Esophagus squamous epithelium (tissue), 5 donors: ENCODE measurements at places on chromosomes 4 and X.

- DNase-seq, result no peak
- H3K27ac ChIP-seq, result no peak overlapping the region
- no peaks in the 10 kb centered on the region for H3K36me3 ChIP-seq
- H3K27me3 ChIP-seq, result no peaks in the 10 kb centered on the region
- no peaks in the 10 kb centered on the region for H3K4me1 ChIP-seq
Measured at GRCh38 chr4:46839128-46839527, 69.9 kb downstream of the COX7B2 start.

DNA sequence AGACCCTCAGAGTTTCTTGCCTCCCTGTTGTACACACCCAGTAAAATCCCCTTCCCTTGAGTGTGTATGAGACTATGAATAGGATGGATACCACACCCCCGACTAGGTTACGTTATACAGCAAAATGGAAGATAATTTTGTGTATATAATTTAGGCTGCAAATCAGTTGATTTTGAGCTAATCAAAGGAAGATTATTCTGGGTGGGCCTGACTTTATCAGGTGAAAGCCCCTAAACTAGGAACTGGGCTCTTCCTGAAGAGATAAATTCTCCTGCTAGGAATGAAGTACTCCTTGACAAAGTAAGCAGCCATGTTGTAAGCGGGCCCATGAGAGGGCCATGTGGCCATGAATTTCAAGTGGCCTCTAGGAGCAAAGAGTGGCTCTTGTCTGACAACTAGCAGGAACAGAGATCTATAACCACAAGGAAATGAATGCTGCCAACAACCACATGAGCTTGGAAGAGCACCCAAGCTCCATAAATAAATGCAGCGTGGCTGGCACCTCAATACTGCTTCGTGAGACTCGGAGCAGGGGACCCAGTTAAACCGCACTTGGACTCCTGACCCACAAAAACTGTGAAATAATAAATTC is 646.4 kb downstream of the IL1RAPL1 start:
- H3K4me1 ChIP-seq, result no peaks in the 10 kb centered on the region
- no peak overlapping the region for H3K4me3 ChIP-seq
- H3K27me3 ChIP-seq, result no peaks in the 10 kb centered on the region
- no peaks in the 10 kb centered on the region for H3K36me3 ChIP-seq
- no peak for DNase-seq

DNA sequence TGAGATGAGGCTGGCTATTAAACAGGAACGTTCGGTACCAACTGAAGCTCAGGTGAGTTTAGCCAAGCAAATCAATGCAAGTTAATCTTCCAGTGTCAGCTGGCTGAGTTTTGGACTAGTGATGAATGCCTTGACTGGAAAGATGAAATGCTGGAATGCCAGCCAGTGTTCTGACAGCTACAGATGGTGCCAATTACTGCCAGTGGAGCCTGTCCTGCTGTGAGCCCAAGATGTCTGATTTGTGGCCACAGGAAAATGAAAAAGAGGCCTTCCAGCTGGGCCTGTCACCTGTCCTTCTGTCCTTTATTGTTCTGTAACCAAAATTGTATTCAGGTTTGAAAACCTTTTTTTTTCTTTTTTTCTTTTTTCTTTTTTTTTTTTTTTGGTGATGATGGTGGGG is 223.1 kb downstream of the AFF2 start:
- no peak overlapping the region for H3K4me3 ChIP-seq
- H3K36me3 ChIP-seq, result no peaks in the 10 kb centered on the region
- H3K27me3 ChIP-seq, result no peaks in the 10 kb centered on the region
- no peak overlapping the region for H3K27ac ChIP-seq
- DNase-seq, result no peak

DNA sequence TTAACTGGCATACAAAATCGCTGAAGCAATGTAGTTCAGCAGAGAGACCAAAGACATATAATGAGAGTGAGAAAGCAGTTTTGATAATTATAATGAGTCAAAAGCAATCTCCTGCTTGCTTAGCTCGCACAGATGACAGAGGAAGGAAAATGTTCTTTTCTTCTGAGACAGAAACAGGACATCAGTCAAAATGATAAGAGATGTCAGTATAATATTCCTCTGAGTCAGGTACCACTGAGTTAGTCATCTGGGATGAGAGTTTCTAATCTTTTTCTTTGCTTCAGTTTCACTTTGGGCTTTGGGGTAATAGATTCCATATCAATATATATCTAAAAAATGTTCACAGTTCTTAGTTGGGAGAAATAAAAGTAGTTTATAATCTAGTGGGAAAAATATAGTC is 387.2 kb downstream of the PCDH7 start:
- DNase-seq, result no peak
- H3K27me3 ChIP-seq, result no peaks in the 10 kb centered on the region
- no peak overlapping the region for H3K4me3 ChIP-seq
- no peak overlapping the region for H3K27ac ChIP-seq
- H3K36me3 ChIP-seq, result no peaks in the 10 kb centered on the region

DNA sequence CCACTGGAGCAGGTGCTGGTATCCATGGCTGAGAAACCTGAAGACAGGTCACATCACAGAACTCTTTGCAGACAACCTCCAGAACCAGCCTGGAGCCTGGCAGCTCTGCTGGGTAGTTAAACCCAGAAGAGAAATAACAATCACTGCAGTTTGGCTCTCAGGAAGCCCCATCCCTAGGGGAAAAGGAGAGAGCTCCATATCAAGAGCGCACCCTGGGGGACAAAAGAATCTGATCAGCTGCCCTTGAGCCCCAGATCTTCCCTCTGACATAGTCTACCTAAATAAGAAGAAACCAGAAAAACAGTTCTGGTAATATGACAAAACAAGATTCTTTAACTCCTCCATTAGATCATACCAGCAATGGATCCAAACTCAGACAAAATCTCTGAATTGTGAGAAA is 823.2 kb upstream of the FRG1 start:
- H3K4me3 ChIP-seq, result no peak overlapping the region
- H3K36me3 ChIP-seq, result no peaks in the 10 kb centered on the region
- DNase-seq, result no peak
- H3K4me1 ChIP-seq, result no peaks in the 10 kb centered on the region

- no peak for DNase-seq
- peaks cover 5% of the 10 kb centered on the region for H3K27me3 ChIP-seq
- no peaks in the 10 kb centered on the region for H3K4me1 ChIP-seq
- no peak overlapping the region for H3K27ac ChIP-seq
- no peaks in the 10 kb centered on the region for H3K36me3 ChIP-seq
- no peak overlapping the region for H3K4me3 ChIP-seq
Measured at GRCh38 chrX:134741746-134742145, 83.5 kb upstream of the PLAC1 start.

DNA sequence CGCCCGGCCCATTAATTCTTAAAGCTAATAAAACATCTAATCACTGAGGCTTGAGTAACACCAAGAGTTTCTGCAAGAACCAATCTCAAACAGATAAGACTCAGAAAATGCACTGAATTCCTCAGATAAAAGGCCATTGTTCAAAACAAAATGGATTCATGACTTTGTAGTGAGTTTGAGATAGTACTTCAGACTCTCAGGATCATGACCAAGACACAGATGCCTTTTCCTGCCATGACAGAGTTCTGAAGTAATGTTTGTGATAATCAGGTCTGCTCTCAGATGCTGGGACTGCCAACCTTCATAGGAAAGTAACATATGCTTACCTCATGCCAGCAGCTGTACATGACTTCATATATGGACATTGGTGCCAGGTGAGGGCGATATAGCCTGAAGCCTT is 54.6 kb downstream of the NIPAL1 start:
- H3K4me1 ChIP-seq, result no peaks in the 10 kb centered on the region
- no peak overlapping the region for H3K4me3 ChIP-seq
- H3K36me3 ChIP-seq, result no peaks in the 10 kb centered on the region
- no peak overlapping the region for H3K27ac ChIP-seq
- no peaks in the 10 kb centered on the region for H3K27me3 ChIP-seq

GRCh38 chr4:85639946-85640345 is 165.0 kb downstream of the ARHGAP24 start:
- H3K4me3 ChIP-seq, result no peak overlapping the region
- H3K27me3 ChIP-seq, result no peaks in the 10 kb centered on the region
- no peak for DNase-seq
- no peaks in the 10 kb centered on the region for H3K4me1 ChIP-seq

- H3K36me3 ChIP-seq, result no peaks in the 10 kb centered on the region
- no peak overlapping the region for H3K4me3 ChIP-seq
- no peaks in the 10 kb centered on the region for H3K4me1 ChIP-seq
- DNase-seq, result no peak
- H3K27me3 ChIP-seq, result no peaks in the 10 kb centered on the region
Measured at GRCh38 chrX:4004822-4005221, 291.4 kb upstream of the PRKX start.

DNA sequence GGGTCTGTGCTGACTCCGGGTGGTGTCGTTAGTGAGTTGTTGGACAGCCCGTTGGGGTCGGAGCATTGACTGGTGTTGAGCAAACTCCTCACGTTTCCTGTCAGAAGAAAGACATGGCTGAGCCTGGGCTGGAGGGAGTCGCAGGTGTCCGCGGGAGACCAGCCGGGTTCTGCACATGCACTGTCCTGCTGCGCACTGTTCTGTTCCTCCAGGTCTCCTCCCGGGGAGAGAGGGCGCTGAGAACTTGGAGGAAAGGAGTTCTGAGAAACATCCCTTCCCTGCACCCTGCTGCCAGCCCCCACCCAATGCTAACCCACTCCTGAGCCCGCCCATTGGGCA is 1.1 kb downstream of the ZNF141 start:
- H3K4me3 ChIP-seq, result peak overlapping the region; percentile 98
- no peaks in the 10 kb centered on the region for H3K36me3 ChIP-seq
- H3K27ac ChIP-seq, result no peak overlapping the region
- H3K27me3 ChIP-seq, result no peaks in the 10 kb centered on the region
- no peaks in the 10 kb centered on the region for H3K4me1 ChIP-seq

DNA sequence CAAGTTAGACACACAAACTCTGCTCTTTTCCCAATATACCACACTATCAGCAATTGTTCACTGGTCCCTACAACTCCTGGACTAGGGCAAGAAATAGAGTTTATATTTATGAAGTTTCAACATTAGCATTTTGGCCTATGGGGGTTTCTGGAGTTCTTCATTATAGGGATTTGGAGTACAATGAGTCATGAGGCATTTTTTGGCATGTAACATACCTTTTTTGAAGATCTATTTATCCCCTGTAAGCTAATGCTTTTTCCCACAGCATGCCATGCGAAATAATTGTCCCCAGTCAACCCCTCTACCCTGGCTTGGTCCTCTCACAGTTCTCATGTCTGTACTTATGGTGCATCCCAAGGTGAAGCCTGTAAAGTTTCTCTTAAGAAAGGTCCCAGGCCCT is 36.7 kb upstream of the EDA2R start:
- H3K4me3 ChIP-seq, result no peak overlapping the region
- H3K27me3 ChIP-seq, result no peaks in the 10 kb centered on the region
- H3K4me1 ChIP-seq, result no peaks in the 10 kb centered on the region

DNA sequence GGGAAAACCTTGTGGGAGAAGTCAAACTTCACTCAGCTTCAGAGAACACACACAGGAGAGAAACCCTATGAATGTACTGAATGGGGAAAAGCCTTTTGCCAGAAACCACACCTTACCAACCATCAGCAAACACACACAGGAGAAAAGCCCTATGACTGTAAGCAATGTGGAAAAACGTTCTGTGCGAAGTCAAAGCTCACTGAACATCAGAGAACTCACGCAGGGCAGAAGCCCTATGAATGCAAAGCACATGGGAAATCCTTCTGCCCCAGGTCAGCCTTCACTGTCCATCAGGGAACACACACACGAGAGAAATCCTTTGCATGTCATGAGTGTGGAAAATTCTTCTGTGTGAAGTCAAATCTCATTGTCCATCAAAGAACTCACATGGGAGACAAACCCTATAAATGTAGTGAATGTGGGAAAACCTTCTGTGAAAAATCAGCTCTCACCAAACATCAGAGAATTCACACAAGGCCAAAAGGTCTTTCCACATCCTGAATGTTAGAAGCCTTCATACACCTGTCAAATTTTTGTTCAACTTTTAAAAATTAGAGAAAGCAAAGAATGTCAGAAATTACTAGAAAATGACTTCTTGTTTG is 199.4 kb downstream of the SMIM20 start:
- peaks cover 4% of the 10 kb centered on the region for H3K4me1 ChIP-seq
- H3K27me3 ChIP-seq, result peaks cover 6% of the 10 kb centered on the region
- no peak overlapping the region for H3K27ac ChIP-seq
- no peaks in the 10 kb centered on the region for H3K36me3 ChIP-seq
- H3K4me3 ChIP-seq, result no peak overlapping the region
- no peak for DNase-seq

- H3K27me3 ChIP-seq, result no peaks in the 10 kb centered on the region
- no peaks in the 10 kb centered on the region for H3K36me3 ChIP-seq
- H3K27ac ChIP-seq, result peak overlapping the region; percentile 60
- no peak overlapping the region for H3K4me3 ChIP-seq
- H3K4me1 ChIP-seq, result no peaks in the 10 kb centered on the region
Measured at GRCh38 chr4:30757357-30757756, 37.2 kb downstream of the PCDH7 start.

GRCh38 chrX:155070663-155070974 is 317 bp downstream of the CMC4 start:
- DNase-seq, result no peak
- peak overlapping the region; percentile 94 for H3K27ac ChIP-seq
- H3K4me3 ChIP-seq, result peak overlapping the region; percentile 77
- no peaks in the 10 kb centered on the region for H3K27me3 ChIP-seq
- H3K36me3 ChIP-seq, result no peaks in the 10 kb centered on the region

DNA sequence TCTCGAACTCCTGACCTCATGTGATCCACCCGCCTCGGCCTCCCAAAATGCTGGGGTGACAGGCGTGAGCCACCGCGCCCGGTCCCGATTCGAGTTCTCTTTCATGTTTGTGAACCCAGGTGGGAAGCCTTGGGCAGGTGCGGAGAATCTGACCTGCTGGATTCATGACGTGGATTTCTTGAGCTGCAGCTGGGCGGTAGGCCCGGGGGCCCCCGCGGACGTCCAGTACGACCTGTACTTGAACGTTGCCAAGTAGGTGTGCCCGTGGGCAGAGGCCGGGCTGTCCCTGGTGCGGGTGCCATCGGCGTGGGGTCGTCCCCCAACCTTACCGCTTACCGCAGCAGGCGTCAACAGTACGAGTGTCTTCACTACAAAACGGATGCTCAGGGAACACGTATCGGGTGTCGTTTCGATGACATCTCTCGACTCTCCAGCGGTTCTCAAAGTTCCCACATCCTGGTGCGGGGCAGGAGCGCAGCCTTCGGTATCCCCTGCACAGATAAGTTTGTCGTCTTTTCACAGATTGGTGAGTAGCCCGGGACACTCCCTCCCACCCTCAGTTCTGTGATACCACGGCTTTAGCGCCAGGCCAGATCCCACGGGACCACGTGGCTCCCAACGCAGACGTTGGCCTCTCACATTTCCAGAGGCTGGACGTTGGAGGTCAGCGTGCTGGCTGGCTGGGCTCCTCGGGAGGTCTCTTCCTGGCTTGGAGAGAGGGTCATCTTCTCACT is 15.6 kb downstream of the IL3RA start:
- H3K4me1 ChIP-seq, result no peaks in the 10 kb centered on the region
- H3K27ac ChIP-seq, result no peak overlapping the region
- no peaks in the 10 kb centered on the region for H3K27me3 ChIP-seq
- no peak for DNase-seq

DNA sequence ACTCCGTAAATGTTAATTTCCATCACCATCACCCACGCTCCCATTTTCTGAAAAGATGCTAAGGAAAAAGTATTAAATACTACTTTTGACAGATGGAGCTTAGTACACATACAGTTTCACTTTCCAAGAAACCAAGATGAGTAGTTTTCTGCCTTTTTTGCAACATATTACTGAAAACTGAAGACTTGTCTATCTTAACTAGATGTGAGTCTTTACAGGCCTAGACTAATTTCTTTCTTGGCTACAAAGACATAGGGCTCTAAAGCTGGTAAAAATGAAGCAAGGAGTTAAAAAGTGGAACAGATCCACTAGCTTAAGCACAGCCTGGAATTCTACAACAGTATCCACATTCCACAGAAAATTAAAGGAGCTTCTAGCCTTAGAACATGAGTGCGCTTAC is 68.2 kb downstream of the ATP11C start:
- H3K4me3 ChIP-seq, result no peak overlapping the region
- H3K27ac ChIP-seq, result no peak overlapping the region
- H3K4me1 ChIP-seq, result no peaks in the 10 kb centered on the region
- no peaks in the 10 kb centered on the region for H3K36me3 ChIP-seq
- no peaks in the 10 kb centered on the region for H3K27me3 ChIP-seq
- no peak for DNase-seq
